ENCODE measurements at places on chromosomes 7 and 10.
A peak's percentile ranks its signal among the peaks of the same experiment; 100 is the strongest.

- no peak for DNase-seq
Measured at GRCh38 chr7:30633223-30633622, 38.5 kb downstream of the GARS1 start.

- peak; percentile 93 for DNase-seq
Measured at GRCh38 chr7:17532861-17533404, 234.5 kb downstream of the AHR start.

GRCh38 chr7:143284591-143285469 lies at the start of gene TMEM139:
Gene TMEM139 (plus strand): TSS chr7:143284958. CDS start chr7:143285958, 1,000 bp downstream.
- no peak for DNase-seq

DNA sequence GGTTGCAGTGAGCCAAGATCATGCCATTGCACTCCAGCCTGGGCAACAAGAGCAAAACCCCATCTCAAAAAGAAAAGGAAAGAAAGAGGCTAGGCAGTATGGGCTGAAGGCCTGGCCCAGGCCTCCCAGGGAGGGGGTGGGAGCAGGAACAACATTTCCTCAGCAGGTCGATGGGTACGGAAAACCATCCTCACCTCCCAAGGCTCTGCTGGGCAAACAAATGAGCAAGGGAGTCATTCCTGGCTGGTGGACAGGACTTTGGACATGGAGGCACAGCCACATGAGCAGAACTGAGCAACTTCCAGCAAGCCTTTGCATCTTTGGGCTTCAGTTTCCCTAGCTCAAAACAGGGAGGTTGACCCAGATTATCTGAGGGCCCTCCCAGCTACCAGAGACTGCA lies 13.0 kb downstream of the OGDHL start:
- no peak for DNase-seq

DNA sequence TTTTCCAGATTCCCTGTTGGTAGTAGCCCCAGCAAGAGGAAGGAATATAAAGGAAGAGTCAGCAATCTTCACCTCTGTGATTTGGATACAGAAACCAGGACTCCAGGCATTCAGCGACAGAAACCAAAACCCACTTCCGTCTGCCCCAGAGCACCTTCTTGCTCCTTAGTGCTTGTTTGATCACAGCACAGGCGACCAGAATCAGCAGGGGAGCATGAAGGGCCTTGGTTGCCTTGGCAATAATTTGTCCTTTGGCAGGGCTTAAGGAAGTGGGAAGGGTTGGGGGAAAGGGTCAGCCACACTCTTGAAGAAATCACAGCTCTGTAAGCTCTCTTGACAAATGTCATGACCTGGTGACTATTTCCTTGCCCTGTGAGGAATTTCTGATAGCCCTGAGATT lies 379.6 kb downstream of the OTUD1 start:
- DNase-seq = no peak

DNA sequence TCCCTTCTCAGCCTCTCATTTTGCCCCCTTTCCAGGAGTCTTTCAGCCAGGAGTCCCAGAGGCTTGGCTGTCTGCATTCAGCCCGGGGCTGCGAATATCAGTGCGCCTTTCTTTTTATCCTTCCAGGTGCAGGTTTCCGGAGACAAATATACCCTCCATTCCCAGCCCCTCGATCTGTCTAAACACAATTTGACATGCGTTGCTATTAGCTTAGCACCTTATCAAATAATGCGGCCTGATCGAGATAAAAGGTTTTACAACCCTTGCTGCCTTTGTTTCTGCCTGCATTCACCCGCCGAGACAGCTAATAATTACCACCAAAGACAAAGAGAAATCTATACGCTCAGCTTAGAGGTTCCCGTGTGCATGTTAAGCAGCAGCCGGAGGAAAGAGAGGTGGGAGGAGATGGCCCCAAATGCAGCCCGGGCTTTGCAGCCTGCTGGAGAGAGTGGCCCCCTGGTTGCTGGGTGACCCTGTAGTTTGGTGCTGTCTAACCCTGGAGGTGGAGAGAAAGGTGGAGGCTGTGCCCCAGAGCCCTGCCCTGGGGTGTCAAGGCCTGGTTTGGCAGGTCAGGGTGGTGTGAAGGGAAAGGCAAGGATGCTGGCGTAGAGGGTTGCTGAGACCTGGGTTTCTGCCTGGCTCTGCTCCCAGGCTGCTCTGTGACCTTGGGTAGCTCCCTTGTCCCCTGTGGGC lies 185.3 kb downstream of the RPS24 start:
- no peak for DNase-seq

GRCh38 chr10:29554660-29555059 lies 80.1 kb downstream of the SVIL start:
- DNase-seq = peak; percentile 75

GRCh38 chr7:37379546-37380277 lies 69.0 kb downstream of the ELMO1 start:
- DNase-seq = no peak
